ENCODE measurements at places on chromosomes 6 and 20.

- DNase-seq = no peak
Observed at GRCh38 chr20:64065062-64065973, 2.3 kb downstream of the TCEA2 start.

GRCh38 chr6:133555685-133556084 is 314.5 kb downstream of the EYA4 start:
- DNase-seq = no peak

DNA sequence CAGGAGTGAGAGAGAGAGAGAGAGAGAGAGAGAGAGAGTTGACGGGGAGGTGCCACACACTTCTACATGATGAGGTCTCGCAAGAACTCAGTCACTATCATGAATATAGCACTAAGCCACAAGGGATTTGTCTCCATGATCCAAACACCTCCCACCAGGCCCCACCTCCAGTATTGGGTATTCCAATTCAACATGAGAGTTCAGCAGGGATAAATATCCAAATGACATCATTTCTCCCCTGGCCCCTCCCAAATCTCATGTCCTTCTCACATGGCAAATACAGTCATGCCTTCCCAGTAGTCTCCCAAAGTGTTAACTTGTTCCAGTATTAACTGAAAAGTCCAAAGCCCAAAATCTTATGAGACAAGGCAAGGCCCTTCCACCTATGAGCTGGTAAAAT is 330.7 kb downstream of the CDH26 start:
- DNase-seq = no peak

DNA sequence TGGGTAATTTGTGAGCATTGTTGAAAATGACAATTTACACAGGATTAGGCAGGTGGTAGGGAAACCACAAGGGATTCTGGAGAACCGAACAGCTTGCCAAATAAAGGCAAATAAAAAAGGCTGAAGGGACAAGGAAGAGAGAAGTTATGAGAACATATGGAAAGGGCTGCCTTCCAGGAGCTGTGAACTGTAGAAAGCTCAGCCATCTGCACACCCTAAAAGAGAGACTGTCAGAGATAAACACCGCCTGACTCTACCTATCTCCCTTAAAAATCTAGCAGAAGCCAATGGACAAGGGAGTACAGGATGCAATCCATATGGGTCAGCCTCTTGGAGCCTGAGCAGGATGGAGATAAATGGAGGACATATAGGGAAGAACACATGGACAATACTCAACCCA is 12.7 kb upstream of the SLC17A1 start:
- no peak for DNase-seq

DNA sequence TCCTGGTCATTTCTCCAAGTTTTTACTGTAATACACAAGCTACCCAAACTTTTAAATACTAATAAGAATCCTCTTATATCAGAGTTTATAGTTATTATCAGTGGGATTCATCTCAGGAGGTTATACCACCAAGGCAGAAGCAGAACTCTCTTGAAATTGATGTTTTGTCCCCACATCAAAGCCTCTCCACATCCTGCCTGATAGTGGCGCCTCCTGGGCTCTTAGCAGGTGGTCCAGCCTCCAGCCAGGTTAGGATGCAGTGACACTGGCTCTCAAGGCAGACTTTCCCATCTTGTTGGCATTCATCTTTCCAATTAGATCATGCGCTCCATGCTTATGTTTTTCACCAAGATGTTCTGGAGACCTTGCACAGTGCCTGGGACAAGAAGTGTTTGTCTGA is 81.8 kb upstream of the INSM1 start:
- no peak for DNase-seq

DNA sequence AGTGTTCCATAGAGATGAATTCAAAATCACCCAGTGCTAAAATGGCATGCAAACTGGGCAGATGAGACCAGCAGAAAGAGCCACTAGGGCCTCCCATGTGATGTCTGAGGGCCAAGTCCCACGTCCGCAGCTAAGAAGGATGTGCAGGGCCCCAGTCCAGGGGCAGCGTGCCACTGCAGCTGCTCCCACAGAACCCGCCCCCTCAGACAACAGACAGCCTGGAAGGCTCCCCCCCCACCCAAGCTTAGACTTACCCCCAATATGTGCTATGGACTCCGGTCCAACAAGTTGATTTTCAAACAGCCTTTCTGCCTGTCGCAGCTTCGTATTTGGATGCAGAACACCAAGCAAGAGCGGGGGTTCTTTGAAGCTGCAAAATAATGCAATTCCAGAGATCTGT is 14.0 kb downstream of the APMAP start:
- DNase-seq = no peak

DNA sequence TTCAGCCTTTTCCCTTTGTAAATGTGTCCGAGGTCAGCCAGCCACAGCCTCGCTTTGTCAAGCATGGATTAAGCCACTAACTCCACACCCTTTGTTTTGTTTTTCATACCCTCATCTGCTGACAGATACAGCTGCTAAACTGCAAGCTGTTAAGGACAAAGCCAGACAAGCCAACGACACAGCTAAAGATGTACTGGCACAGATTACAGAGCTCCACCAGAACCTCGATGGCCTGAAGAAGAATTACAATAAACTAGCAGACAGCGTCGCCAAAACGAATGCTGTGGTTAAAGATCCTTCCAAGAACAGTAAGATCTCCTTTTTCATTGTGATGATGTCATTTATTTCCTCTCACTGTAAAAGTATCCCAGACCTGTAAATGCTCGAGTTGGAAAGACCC is 269.3 kb downstream of the ARHGAP18 start:
- peak; percentile 1 for DNase-seq

DNA sequence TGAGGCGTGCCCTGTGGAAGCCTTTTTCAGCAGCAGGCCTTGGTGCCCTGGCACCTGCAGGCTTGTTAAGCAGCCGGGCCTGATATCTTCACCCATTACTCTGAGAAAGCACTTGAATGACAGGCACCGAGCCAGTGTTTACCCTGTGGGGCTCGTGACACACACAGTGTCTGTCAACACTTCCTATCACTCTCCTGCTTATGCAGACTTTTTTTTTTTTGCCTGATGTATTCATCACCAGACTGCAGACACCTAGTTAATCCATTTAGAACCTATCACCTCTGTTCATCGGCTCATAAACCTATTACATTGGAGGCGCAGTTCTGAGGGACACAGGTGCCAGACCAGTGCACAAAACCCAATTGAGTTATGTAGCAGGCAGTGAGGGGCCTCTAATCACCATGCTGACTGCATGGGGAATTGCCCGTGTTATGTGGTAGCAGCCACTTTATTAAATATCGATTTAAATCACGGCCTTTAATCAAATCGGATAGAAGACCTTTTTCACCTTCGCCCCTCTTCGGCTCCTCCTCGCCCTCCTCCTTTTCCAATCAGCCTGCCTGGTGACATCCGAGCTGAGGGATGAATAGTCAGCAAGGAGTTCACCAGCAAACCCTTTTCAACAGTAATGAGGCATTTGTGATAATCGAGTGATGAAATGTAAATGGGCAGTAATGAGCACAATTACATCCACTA is 962.9 kb upstream of the SLC35B3 start:
- no peak for DNase-seq

- no peak for DNase-seq
Observed at GRCh38 chr6:33116417-33116816, 40.6 kb downstream of the HLA-DPB1 start.

GRCh38 chr20:8670893-8671215 is 398.0 kb upstream of the PLCB4 start:
- peak; percentile 47 for DNase-seq

- no peak for DNase-seq
Observed at GRCh38 chr6:12293235-12293930, 3.2 kb downstream of the EDN1 start.

- DNase-seq = no peak
Observed at GRCh38 chr6:2875359-2876191, 27.5 kb downstream of the SERPINB9 start.

DNA sequence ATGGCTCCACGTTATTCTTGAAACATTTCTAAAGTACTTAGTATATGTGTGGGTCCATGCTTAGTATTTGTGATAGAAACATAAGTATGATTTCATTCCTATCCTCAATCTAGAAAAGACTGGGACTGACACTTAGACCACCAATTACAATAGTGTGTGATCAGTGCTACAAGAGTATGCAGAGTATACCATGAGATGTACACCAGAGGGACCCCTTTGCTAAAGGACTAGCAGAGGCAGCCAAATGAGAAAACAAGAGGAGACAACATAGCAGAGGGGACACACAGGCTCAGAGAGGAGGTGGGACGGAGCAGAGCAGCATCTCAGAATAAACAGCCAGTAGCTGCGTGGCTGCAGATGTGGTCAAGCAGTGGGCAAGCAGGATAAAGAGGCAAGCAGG is 21.0 kb downstream of the RMND1 start:
- DNase-seq = no peak

DNA sequence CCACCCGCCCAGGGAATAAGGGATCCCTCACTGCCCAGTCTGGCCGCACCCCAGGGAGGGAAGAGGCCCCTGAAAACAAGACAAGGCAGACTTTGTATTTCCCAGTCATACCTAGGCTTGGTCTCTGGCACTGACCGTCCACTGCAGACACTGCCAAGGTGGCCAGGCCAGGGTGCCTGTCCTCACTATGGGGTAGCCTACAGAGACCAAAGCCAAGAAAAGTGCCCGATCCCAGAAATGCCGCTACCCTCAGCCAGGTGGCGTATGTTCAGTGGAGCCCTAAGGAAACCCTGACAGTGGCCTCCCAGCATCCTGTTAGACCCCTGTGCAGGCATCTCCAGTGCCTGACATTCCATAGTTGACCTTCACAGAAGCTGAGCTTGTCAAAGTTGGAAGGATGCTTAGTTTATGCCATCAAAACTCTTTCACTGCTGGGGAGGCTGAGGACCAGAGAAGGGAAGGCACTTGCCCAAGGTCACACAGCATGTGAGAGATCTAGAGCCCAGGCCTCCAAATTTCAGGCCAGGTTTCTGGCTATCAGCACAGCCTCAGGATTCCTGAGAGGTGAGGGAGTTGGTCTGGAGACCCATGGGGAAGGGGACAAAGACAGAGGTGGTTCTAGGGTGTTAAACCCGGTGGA is 2.5 kb downstream of the SCRT2 start:
- DNase-seq = no peak

DNA sequence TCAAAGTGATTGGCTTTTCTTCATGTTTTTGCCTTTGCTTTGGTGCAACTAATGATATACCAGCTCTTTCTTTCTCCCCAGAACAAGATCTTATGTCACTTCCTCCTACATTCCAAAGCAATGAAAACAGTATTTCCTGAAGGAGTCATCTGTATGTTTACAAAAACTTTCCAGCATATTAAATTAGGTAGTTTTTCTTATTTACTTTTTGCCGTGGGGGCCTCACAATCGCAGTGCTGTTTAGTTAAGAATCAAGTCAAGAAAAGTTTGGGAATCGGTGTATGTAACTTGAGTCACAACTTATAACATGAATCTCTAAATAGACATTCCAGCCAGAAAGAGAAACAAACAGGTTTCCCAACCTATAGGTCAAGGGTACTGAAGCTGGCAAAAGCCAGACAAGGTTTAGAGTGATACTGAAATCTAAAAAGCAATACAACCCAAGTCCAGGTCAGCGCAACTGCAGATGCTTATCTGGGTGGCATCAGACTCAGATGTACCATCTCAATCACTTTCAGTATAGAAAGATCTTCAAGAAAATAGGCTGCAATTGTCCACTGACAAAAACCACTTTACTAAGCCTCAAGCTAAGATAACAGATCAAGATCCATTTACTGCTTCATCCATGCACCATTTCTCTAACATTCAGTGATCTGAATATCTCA is 63.6 kb downstream of the IPCEF1 start:
- DNase-seq = no peak

- no peak for DNase-seq
Observed at GRCh38 chr20:19465536-19465935, 253.1 kb downstream of the SLC24A3 start.

DNA sequence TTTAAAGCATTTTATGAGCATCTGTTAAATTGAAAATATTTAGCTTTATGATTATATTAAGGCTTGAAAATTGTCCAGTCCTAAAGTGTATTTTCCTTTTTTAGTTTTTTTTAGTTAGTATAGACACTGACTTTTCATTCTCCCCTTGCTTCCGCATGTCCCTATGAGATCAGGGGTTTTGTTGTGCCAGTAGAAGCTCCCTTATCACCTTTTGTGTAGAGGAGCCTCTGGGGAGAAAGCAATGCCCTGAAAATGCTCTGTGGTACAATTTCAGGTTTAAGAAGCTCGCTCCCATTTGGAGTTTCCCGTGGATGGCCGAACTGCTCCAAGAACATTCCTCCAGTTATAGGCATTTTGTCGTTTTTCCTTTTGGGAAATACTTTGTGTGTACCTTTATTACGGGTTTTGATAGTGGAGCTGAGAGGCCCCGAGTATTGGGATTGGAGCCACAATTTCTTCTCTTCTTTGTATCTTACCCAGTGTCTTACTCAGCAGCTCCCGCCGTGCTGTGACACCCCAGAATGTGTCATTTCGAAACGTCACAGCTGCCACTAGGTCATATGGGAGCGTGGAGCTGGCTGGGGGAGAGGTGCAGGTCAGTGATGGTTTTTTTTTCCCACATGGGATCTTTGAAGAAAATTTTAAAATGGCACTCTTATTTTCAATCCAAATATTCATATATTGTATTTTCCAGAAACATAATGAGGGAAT is 49.9 kb downstream of the RPRD1B start:
- no peak for DNase-seq

GRCh38 chr6:15062516-15063252 is 183.2 kb upstream of the JARID2 start:
- peak; percentile 83 for DNase-seq

GRCh38 chr6:33740794-33741193 is 5.9 kb downstream of the IP6K3 start:
- DNase-seq = no peak

- no peak for DNase-seq
Observed at GRCh38 chr20:23609486-23610109, 3.9 kb upstream of the CST9 start.

DNA sequence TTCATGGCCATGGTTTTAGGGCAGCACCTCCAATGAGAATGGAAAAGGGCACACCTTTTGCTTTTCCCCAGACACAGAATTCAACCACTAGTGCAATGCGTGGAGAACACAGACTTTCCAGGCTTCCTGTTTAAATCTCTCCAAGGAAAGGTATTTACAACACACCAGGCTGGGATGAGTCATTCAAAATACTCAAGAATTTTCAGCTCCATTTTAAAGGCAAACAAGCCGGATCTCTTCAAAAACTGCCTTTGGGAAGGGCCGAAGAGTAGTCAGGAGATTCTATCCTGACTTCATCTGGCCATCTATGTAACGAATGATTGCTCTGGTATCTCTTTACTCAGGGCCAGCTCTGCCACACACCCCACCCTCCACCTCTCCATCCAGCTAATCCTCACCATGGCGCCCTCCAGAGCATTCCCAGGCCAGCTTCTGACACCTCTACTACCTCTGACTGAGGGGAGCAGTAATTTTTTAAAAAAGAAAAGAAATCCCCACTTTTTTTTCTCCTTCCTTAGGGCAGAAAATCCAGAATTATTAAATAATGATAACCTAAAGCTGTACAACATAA is 254.6 kb downstream of the LY86 start:
- DNase-seq = no peak
